NCI-H510A treated with DMSO at 0.1 percent for 48 hours (cell line): ENCODE measurements at places on chromosomes 3 and 15.

DNA sequence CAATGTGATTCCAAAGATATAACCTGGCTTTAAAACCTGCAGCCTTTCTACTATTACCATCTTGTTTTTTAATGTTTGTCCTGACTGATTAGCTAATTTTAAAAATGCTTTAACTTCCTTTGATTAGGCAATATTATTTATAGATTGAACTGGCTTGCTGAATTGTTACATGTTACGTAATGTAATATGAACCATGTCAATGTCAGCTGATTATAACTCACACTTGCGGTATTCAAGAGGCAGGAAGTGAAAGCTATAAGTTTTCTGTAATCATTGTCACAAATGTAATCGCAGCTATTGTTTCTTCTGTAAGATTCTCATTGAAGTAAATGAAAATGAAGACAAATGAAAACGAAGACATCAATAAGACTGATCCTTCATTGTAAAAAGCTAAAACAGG is 146.8 kb downstream of the ROBO2 start:
- DNase-seq = peak; percentile 14

DNA sequence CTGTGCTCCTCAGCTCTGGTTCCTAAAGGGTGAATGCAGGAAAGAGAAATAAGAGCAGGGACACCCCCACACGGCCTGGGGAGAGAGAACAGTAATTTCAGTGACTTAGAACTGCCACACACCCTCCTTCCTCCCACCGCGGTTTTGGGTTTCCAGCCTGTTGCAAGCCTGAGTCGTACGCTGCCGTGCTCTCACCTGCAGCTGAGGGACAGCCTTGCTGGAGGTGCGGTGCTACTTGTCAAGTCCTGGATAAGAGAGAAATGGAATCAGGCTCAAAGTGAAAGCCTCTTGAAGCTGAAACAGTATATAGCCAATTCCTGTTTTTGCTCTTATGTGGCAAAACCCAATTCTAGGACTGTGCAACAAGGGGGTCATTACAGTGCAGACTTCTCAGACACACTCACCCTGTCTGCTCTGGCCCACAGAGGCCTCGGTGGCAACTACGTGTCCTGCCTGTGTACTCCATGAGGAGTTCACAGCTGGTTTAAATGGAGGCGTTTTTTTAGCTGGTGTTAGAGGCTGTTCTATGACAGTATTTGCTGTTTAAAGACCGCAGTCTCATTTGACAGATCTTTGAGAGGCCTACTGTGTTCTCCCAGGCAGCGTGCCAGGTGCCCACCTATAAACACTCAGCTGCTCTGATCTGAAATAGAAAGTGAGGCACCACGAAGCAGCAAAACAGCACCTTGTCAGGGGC is 42.9 kb downstream of the TBC1D2B start:
- DNase-seq = no peak

DNA sequence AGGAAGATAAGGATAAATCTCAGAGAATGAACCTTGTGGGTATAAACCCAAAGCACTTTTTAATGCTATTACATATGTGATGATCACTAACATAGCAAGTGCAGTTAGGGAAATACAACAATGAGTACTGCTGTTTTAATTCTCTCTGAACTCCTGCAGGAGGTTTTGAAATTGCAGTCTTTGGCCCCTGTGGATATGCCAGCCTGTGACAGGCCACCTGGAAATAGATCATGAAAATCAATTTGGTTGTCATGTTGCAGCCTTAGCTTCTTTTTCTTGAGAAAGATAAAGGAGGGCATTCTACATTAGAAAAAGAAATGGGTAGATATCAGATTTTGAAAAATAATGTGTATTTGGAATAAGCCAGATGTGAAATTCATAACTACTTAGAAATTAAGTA is 103.6 kb downstream of the RSRC1 start:
- no peak for DNase-seq

- no peak for DNase-seq
These were observed 832.2 kb downstream of the SQOR start for GRCh38 chr15:46467041-46467440.

DNA sequence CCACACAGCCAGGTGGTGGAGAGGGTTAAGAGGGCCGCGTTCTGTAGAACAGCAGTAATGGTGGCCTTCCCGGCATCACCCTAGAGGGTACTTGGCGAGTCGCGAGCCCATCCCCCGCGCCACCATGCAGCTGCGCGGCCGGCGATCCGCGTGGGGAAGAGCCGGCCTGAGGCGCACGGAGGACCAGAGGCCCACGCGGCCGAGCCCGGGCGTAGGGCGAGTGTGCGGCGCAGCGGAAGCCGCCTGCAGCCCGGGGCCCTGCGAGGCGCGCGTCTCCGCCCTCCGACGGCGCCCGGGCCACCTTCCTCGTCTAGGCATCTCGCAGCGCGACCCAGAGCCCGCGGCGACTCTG is 423 bp downstream of the TKT start:
- DNase-seq = no peak
